ENCODE measurements at places on chromosomes 6 and 20. TPM values are rescaled to one million over a fixed set of nuclear protein-coding genes. Genes with fewer than 3 reads are reported as not detected.

Gene TFAP2D
- total RNA-seq: not detected

Gene ASIP
- total RNA-seq: not detected

Gene ZNF311
- 0.66 TPM for total RNA-seq

Gene ADGRF5
- total RNA-seq: not detected

Gene CASS4
- total RNA-seq: 3.7 TPM

- DNase-seq: no peak
Measured at GRCh38 chr6:36793913-36794712, 45.1 kb downstream of the CPNE5 start.

DNA sequence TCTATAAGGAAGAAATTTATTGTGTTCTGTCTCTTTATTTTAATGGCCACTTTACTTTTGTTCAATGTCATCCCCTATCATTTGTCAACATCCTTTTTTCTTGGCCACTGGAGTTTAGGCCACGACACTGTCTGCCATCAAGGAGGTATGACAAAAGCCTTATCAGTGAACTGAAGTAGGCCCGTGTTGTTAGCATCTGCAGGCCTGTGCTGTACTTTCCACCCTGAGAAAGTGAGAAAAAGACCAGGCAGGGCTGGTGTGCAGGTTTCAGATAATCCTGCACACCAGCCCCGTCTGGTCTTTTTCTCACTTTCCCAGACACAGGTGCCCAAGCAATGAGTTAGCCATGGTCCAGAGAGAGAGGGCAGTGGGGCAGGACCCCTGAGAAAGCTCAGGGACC, 57.6 kb downstream of the GOPC start:
- no peak for DNase-seq

DNA sequence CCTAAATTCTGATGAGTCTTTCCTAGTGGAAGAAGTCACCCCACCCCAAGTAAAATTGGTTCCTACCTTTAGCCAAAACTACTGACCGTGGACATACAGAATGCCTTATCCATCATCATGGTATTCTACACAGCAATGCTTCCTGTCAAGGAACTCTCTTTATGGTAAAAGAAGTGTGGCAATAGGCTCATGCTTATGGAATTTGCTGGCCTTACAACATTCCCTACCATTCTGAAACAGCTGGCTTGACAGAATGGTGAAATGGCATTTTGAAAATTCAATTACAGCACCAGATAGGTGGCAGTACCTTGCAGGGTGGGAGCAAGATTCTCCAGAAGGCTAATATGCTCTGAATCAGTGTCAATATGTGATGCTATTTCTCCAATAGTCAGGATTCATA, 41.8 kb upstream of the BACH2 start:
- no peak for DNase-seq

DNA sequence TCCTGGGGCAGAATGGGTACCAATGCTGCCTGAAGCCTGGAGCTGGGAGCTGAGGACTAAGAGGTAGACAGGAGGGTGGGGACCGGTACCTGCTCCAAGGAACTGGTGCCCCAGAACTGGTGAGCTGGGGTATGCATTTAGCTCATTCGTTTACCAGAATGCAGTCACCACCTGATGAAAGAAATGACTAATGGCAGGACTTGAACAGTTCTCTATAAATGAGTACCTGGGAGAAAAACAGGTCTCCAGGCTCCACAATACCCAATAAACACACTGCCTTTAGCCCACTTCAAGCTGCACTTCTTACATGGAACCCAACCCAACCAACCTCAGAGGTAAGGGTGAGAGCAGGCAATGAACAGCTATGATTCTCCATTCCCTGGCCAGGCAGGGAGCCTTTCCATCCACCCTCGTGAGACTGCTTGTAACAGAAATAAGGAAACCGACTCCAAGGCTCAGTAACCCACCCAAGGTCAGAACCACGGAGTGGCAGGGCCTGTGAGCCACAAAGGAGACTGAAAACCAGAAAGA, 15.4 kb downstream of the FKBP1A start:
- no peak for DNase-seq

DNA sequence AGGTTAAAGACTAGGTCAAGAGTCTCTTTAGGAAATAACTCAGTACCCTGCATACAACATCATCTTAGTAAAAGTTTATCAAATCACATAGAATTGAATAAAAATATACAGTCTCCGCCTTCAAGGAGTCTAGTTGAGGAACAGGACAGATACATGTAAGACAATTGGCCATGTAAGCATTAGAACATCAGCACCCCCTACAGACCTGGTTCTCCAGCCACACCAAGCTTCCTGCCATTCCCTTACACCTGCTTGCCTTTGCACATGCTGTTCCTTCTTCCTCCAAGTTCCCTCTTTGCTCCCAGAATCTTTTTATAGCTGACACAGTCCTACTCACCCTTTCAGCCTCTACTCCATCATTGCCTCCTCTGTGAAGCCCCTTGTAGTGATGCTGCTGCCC, 187.8 kb upstream of the LRFN2 start:
- no peak for DNase-seq

GRCh38 chr6:345747-346385, 45.7 kb upstream of the IRF4 start:
- no peak for DNase-seq

DNA sequence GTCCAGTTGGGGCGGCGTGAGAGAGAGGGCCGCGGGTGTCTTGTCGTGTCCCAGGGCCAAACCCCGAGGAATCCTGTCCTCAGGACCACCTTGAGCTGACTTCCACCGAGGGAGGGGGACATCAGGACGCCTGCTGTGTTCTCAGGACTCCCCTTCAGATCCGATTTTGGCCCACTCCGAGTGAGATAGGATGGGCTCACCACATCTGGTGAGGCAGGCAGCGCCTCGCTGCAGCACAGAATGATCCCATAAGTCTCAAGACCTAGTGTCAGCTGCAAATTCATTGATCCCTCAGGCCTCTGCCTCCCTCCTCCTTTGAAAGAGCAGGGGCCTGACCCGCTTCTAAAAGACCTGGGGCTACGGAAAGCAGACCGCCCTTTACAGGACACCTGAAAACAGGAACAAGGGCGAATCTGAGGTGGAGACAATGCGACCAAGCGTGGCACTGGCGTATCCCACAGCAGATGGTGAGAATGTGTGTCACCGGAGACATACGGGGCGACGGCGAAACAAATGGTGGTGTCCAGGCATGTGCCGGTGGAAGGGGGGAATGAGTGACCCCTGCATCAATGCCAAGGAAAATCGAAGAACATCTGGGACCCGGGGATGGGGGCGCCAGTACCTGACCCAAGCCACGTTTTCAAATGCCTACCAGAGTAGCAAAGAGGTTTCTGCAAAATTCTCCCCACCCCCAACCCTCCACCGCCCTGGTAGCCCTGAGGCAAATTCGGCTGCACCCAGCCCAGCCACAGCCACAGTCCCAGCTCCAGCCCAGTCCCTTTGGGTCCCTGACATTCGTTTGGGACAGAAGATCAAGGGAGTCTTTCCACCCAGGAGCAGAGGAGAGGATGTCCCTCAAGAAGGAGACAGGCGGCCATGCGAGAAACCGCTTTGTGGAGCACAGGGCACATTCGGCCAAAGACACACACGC, 162.1 kb upstream of the ZNF337 start:
- no peak for DNase-seq

All from CD8-positive, alpha-beta memory T cell (primary cell).